CD4-positive, alpha-beta T cell treated with Interleukin-2 at 100 ng/mL for 4 hours (primary cell): ENCODE measurements at places on chromosomes 16 and 17.
A peak's percentile ranks its signal among the peaks of the same experiment; 100 is the strongest.

GRCh38 chr17:39391448-39391847 lies 10.0 kb downstream of the FBXL20 start:
- DNase-seq, result no peak

DNA sequence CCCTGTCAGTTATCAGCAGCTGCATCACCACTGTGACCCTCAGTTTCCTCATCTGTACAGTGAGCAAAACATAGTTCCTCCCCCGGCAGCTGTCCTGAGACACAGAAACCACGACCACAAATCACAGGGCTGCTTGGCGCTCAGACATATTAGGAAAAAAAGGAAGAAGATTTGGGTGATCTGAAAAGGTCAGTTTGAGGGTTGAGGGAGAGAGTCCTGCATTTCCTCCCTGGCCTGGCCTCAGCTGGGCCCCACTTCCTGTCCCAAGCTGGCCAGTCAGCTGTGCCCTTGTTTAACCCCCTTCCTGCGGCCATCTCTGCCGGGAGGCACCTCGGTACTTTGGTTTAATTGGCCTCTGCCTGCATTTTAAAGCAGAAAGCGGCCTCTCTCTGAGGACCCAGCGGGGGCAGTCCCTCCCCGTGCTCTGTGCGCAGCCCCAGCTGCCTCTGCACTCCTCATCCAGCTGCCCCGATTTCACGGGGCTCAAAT lies 24.0 kb upstream of the CIBAR2 start:
- DNase-seq, result no peak

- peak; percentile 87 for DNase-seq
These were observed 27.3 kb downstream of the KDM8 start for GRCh38 chr16:27230562-27231001.

DNA sequence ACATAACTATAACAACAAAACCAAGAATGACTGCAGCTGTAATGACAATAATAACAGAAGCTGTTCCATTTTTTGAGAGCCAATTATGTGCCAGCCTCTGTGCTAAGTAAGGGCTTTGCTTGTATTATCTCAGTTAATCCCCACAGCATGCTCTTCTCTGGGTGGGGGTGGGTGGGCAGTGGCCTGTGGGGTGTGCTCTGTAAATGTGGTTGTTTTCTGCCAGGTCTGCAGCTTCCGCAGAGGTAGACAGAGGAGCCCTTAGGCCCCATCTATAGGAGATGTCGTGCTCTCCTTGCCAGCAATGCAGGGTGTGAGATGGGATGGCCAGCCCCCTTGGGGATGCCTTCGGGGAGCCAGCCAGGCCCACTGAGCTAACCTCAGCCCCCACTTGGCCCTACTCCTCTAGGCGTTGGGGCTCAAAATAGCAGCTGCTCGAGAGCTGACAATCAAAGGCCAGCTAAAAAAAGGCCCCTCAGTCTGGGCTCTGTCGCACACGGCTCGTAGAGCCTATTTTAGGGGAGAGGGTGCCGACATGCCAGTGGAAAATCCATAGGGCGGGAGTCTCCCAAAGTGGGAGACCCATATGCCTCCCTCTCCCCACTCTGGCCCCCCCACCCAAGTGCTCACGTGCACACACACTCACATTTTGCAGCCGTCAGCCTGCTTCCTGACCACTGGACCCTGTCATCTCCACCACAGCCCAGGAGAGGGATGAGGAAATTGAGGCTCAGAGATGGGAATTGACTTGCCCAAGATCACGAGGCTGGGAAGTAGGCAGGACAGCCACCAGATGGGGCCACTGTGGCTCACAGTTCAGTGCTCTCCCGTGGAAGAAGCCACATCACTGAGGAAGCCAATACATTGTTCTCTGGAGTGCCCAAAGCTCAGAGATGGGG lies 15.8 kb downstream of the CDH16 start:
- no peak for DNase-seq

- peak; percentile 28 for DNase-seq
These were observed 14.0 kb downstream of the SRCIN1 start for GRCh38 chr17:38591759-38592241.

GRCh38 chr16:28596840-28597691 lies at the start of gene SULT1A2:
TSS of gene SULT1A2 (minus strand) at chr16:28597050. CDS start at chr16:28595930, 1,120 bp downstream.
- no peak for DNase-seq

DNA sequence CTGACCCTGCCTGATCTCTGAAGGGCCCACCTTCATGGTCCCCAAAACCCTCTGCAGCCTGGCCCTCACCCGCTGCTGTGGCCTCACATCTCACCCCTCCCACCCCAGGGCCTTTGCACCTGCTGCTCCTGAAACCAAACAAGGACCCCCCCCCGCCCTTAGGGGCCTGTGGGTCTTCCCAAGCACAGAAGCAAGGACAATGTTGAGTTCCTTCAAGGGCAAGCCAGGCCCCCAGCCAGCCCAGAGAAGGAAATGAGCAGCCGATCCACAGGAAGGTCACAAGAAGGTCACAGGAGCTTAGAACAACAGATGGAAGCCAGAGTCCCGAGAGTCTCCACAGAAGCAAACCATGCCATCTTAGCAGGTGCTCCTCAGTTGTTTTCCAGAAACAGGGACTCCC lies 493 bp upstream of the PDE6G start:
- no peak for DNase-seq
